ENCODE measurements at places on chromosomes 5 and 9.

DNA sequence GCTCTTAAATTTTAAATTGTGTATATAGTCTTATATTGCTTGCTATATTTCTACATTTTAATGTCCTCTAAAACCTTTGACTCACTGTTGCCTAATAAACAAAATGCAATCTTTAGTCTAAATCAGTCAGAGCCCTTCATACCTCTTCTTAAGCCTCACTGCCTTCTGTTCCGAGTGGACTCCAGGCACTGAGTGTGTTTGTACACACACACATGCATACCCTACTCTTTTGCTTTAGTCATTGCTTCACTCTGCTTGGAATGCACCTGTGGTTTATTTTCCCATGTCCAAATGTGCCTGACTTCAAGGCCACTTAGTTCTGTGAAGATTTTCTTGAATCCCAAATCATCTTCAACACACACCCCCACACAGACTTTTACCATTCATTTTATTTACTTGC is 60.9 kb downstream of the SLC12A2 start:
- DNase-seq, result no peak

GRCh38 chr5:31404325-31404724 is 127.6 kb downstream of the DROSHA start:
- no peak for DNase-seq

GRCh38 chr5:41364346-41364745 is 146.1 kb downstream of the PLCXD3 start:
- no peak for DNase-seq

DNA sequence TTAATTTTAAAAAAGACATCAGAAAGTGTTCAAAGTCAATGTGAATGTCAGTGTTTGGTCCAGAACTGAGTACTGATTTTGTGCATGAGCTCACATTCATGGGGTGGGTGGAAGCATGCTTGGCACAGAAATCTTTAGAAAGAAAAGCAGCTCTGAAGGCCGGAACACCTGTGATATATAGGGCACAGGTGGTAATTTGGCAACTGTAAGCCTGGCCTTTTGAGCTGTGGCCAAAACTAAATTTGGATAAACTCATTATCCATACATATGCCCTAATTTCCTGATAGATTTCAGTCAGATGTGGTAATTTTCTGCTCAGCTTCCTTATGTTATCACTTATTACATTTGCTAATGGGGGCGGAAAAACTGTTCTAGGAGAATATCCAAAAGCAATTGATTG is 211.4 kb downstream of the HCN1 start:
- DNase-seq, result no peak

GRCh38 chr5:16808021-16808420 is 128.1 kb downstream of the MYO10 start:
- no peak for DNase-seq

GRCh38 chr5:127936439-127936972 is 147.1 kb upstream of the SLC12A2 start:
- DNase-seq, result no peak

DNA sequence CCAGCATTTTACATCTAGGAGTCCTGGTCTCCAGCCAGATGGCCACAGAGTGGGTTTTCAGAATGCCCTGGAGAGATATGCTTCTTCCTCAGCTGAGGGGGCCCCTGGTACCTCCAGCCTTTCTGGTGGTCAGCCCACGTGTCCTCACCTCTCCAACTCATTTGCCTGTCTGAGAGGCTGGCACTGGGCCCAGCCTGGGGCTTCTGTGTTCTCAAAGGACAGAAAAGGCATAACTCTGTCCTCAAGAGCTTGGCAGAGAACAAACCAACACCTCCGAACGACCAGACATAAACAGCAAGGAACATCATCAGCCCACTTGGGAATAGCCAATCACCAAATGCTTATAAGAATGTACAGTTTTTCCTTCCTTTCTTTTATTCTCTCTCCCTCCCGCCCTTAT is 17.1 kb downstream of the ENG start:
- no peak for DNase-seq

DNA sequence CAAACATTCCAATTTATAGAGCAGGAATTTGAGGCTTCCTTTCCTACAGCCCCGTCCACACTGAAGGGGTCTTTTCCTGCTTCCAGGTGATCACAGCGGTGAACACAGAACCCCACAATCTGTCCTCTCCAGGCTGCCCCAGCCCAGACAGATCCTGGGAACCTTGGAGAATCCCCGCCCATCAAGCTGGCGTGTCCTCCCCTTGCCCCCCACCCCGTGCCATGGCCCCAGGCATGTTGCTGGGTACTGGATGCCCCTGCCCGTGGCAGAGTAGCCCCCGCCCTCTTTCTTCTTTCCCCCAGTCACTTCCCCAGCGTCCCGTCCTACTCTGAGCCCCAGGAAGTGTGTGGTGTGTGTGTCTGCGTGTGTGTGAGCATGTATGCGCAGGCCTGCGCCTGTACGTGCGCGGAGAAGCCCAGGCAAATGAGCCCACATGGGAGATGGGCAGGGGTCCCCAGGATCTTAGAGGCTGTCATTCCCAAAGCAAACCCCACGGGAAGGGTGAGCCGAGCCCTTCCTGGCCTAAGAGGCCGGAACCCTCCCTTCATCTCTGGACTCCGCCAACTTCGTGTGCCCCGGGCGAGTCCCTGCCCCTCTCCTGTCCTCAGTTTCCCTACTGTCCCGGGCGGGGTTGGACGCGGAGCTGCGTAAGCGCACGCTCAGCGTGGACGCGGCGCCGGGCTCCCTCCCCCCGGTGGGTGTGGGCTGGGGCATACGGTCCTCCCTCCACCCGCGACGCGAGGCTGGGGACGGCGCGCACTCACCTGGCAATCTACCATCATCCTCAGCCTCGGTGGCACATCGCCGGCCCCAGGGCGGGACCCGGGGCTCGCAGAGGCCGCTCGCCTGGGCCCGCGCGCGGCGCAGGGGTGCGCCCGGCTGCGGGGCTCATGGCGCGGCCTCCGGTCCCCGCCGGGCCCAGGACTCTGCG is 15.2 kb downstream of the GBGT1 start:
- no peak for DNase-seq

GRCh38 chr5:176844706-176845391 is 34.5 kb downstream of the UNC5A start:
- DNase-seq, result no peak

- DNase-seq, result no peak
These were observed at the start of gene FAM78A for GRCh38 chr9:131276094-131276888. FAM78A (minus strand) TSS chr9:131276510; CDS start chr9:131276179, 331 bp downstream.

- no peak for DNase-seq
These were observed 141.0 kb downstream of the CARTPT start for GRCh38 chr5:71860048-71860447.

DNA sequence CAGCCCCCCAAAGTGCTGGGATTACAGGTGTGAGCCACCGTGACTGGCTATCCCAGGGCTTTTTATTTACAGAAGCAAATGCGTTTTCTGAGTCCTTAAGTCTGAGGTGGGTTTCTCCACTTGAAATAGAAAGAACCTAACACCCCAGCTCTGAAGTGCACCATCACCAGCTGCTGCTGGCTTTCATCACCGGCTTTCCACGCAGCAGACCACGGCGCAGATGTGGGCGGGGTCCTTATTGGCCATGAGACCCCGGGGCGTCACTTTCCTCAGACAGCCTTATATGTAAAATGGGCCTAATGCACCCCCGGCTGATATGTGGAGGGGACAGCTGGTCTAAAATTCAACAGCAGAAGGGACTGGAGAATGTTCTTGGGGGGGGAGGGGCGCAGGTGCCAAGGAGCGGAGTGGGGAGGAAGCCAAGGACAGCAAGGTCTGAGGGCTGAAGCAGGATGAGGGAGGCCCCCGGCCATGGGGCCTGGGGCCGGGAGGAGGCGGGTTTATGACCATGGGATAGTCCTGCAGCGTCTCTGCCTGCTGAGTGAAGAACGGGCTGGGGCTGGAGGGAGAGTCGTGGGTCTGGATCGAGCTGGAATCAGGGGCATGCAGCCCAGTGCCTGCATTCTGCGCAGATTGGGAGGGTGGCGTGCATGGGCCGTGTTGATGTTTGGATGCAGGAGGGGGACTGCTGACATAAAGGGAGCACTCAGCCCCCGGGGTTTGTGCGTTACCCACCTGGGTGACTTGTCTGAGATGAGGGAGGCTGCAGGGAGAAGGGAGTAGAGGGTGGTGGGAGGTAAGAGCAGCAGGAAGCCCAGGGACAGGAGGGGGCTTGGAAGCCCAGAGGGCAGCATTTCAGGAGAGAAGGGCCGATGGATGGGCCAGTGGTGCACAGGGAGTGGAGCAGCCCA is 30.2 kb downstream of the RASGEF1C start:
- no peak for DNase-seq

DNA sequence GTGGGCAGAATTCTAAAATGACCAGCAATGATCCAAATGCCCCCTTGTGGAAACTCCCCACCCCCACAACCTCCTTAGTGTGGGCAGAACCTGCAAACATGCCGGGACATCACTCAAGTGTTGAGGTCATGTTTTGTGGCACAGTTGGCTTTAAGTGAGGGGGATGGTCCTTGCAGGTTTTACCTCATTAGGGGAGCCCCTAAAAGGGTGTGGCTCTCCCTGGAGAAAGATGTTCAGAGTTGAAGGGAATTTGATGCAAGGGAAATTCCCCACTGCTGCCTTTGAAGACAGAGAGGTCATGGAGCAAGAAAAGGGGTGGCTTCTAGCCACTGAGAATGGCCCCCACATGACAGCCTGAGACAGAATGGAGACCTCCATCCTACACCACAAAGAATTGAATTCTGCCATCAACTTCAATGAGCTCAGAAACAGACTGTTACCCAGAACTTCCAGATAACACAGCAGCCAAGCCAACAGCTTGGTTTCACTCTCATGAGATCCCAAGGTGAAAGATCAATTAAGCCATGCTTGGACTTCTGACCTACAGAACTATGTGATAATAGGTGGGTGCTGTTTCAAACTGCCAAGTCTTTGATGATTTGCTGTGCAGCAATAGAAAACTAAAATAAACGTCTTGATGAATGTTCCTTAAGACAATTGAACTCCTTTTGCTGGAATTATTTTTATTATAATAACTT is 103.4 kb downstream of the MED10 start:
- no peak for DNase-seq

DNA sequence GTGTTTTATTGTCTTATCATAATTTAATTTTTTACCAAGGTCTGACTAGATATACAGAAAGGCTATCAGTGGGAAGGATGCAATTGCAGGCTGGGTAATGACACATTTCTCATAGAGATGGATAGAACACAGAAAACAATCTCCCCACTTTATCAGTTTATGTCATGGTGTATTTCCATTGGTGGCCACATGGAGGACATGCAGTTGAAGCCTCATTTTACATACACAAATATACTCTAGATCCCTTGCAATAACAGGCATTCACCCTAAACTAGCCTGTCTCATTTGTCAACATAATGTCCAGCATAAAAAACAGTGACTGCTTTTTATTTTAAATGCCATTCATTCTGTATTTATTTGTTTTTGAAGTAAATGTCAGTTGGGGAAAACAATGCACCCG is 526.3 kb downstream of the GABRG2 start:
- no peak for DNase-seq

GRCh38 chr9:99004717-99005460 is 61.2 kb downstream of the COL15A1 start:
- no peak for DNase-seq

DNA sequence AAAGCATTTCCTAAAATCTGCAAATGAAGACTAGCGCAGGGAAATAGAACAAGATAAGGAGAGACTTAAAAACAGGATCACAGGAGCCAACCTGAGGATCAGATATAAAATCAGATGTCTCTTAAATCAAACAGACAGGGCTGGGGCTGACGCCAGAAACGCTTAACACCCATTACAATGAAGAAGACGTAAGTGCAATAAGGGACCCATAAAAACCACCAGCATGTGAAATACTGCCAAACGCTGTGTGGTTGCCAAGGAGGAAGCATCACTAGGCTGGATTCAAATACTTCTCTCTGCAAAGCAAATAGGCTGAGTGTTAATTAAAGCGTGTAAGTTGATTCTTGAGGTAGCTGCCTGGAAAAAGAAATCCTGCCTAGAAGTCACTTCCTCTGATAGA is 74.4 kb upstream of the ATP10B start:
- DNase-seq, result no peak

- DNase-seq, result no peak
These were observed 103.3 kb upstream of the BOD1 start for GRCh38 chr5:173719731-173720082.

- no peak for DNase-seq
These were observed 36.3 kb upstream of the KCNN2 start for GRCh38 chr5:114325541-114325940.

DNA sequence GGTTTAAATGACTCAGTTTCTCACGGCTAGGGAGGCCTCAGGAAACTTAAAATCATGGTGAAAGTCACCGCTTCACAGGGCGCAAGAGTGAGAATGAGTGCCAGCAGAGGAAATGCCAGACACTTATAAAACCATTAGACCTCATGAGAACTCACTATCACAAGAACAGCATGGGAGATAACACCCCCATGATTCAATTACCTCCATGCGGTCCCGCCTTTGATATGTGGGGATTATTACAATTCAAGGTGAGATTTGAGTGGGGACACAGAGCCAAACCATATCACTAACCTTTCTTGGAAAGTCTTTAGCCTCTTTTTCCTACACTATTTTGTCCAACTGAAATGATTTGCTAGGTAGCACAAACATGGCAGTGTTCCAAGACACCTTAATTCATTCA is 533.9 kb upstream of the NUDT12 start:
- DNase-seq, result no peak

DNA sequence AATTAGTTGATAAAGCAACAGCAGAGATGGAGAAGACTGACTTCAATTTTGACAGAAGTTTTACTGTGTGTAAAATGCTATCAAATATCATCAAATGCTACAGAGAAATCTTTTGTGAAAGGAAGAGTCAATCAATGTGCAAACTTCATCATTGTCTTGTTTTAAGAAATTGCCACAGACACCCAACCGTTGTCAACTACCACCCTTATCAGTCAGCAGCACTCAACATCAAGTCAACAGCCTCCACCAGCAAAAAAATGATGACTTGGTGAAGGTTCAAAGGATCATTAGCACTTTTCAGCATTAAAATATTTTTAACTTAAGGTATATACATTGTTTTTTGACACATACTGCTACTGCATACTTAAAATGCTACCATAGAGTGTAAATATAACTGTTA is 888.8 kb downstream of the CDH18 start:
- no peak for DNase-seq

DNA sequence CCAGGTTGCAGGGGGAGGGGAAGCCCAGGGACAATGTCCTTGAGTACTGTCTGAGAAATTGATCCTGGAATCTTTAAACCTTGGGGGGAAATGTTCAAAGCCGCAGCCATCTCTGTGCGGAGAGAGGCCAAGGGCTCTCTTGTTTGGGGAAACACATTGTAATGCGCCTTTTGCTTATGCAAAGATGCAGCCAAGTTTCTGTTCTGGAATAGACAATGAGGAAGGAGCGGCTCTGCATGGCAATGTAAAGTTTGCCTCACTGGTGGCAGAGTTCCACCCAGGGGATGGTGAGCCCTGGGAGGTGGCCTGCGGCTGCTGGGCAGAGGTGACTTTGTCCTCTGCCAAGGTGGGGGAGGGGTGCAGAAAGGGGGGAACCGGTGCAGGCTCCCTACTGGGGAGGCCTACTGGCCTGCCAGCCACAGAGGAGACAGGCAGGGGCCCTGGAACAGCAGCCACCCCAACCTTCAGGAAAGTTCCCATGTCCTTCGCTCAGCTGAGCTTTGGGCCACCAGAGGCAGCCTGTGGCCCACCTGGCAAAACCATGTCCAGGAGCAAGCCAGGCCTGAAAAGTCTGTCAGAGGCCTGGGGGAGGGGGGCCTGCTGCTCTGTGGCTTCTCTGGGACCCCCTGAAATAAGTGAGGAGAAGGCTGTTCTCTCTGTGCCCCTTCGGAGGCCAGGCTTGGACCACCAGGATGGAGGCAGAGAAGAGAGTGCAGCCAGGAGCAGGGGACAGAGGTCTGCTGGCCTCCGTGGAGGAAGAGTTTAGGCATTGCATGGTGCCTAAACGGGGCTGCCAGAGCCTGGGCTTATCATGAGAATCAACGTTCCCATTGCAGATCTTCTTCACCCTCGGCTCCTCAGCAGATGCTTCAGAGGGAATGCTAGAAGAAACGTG is 127.8 kb downstream of the ZNF354C start:
- no peak for DNase-seq

Data from SIG-M5 (cell line).